IMR-90 (cell line): ENCODE measurements at places on chromosomes 6 and 20. TPM values are rescaled to one million over a fixed set of nuclear protein-coding genes. Genes with fewer than 3 reads are reported as not detected.

Gene OPN5
- total RNA-seq: not detected in 2 replicates

Gene MLN
- total RNA-seq: not detected in 2 replicates

Gene PSORS1C2
- total RNA-seq: not detected in 2 replicates

Gene HLA-DMA
- 1.7 and 2.3 TPM in 2 replicates for total RNA-seq

Gene NMBR
- not detected in 2 replicates for total RNA-seq

Gene SMLR1
- not detected in 2 replicates for total RNA-seq

Gene PBOV1
- total RNA-seq: not detected in 2 replicates

Gene TP53INP2
- 1.1 and 1.3 TPM in 2 replicates for total RNA-seq

Gene SOX12
- 1.1 TPM in 2 replicates for total RNA-seq

Gene PPP2R5D
- total RNA-seq: 60.5 and 68.8 TPM in 2 replicates

Gene SGK2
- under 0.01 TPM in 1 of 2 replicates, not detected in the other for total RNA-seq

Gene SNHG17
- 5.4 and 6.4 TPM in 2 replicates for total RNA-seq

Gene PTPRK
- total RNA-seq: 66.1 and 80.8 TPM in 2 replicates

Gene PPIL6
- 0.18 and 1.4 TPM in 2 replicates for total RNA-seq

Gene SLC17A2
- not detected in 2 replicates for total RNA-seq

Gene MLIP
- not detected in 2 replicates for total RNA-seq
